ENCODE measurements at places on chromosomes 2 and 18.

DNA sequence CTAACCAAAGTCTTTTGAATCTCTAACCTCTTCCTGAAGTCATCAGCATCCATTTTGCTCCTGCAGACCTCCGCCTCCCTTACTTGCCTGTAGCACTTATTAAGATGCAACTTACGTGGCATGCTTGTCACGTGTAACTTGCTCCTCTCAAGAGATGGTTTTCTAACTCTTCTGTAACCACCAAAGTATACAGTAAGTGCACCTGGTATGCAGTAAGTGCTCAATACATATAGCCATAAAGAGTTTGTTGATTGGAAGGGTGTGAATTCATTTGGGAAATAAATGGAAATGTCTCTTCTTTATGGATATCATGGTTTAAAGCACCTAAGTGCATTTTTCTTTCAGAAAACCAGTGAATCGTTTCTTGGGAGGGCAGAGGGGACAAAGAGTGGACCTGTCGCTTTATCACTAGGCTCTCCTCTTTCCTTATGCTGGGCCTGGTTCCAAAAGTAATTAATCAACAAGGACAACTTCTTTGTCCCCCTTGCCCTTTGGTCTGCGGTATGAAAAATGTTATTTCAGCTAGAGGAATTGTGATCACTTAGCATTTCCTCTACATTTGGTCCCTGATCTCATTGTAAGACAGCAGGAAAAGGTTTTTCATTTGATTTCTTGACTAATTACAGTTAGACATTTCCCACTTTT, 370.0 kb upstream of the SPRED2 start:
- no peak for DNase-seq

DNA sequence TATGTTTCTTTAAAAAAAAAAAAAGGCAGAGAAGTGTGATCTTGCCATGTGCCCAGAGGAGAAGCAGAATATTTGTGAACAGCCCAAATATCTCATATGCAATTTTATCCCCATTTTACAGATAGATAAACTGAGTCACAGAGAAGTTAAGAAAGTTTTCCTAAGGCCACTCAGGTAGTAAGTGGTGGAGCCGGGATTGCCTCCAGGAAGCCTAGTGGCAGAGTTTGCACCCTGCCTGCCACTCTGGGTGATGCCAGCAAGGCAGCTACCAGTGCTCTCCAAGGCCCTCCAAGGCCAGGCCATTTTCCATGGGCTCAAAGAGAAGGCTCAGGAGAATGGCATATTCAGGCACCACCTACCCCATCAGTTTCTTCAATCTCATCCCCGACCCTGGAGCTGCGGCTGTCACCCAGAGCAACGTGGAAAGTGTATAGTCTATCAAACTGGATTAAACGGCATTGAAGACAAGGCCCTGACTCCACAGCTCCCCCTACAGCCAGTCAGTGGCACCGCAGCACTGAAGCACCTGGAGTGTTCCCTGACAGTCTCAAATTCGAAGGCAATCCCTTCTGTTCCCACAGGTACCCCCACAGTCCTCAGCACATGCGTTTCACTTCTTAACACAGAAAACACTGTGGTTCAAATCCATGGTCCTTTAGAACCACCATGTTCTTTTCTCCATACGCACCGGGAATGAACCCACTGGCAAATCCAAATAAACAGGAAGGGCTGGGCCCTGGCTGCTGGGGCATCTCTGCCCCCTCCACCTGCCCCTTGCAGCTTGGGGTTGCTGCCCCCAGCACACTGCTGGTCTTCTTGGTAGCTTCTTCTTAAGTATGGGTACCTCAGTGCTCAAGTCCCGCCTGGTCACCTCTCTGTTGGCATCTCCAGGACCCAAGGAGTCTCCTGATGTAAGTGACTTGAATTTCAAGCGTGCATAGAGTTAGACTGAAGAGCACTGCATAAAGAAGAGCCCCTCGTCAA, 175.3 kb downstream of the INHBB start:
- DNase-seq: peak; percentile 11

- DNase-seq: peak; percentile 53
These were observed 26.5 kb upstream of the KCNS3 start for GRCh38 chr2:17851731-17852585.

DNA sequence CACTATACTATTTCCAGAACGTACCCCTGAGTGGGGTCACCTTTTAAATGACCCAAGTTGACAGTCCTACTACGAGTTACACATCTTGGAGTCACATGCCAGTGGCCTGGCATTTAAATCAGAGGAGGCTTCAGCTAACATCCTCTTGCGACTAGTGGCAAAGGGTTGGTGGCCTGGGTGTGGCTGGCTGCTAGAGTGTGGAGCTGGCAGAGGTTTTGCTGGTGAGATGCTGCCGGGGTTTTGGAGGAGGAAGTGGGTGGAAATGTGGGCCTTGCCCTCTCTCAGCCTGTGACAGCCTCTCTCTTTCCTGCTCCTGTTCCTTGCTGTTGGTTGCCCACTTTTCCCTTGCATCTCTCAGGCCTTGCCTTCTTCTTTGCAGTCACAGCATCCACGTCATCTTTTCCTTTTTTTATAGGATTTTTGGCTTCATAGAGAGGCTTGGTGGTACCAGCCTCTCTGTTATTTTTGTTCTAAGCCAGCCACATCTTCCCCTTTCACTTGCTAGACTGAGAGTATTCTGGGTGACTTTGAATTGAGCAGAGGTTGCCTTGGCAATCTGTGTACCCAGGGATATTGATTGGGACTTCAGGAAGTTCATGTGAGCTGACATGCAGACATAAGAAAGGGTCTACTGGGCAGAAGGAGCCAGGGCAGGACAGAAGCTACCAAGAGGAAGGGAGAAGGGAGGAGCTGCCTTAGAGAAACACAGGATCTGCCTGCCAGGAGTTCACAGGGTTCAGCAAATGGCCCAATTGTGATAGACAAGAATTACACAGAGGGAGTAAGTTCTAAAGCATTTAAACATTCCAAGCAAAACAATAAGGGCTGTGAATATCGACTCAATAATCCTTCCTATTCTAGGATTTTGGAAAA, 55.4 kb downstream of the CDC42EP3 start:
- DNase-seq: no peak

GRCh38 chr2:200003444-200003843, 48.1 kb downstream of the MAIP1 start:
- no peak for DNase-seq

DNA sequence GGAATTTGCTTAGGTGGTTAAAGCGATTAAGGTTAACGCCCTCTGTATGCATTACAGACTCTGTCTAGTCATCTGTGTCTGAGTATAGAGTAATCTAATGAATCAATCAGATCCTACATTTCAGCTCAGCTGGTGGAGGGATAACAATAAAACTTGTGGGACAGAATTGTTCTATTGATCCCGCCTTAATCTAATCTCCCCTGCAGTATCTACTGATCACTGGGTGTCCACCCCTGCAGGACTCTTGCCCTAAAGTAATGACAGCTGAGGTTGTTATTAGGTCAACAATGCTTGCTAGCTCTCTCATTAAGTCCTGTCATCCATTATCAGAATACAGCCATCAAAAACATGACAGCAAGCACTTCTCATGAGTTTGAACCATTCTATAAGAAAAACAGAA, 462.6 kb upstream of the TMEFF2 start:
- DNase-seq: no peak

- no peak for DNase-seq
These were observed 6.3 kb upstream of the SLC1A4 start for GRCh38 chr2:64982932-64983331.

GRCh38 chr2:101360232-101360631, 27.1 kb downstream of the CREG2 start:
- DNase-seq: no peak

DNA sequence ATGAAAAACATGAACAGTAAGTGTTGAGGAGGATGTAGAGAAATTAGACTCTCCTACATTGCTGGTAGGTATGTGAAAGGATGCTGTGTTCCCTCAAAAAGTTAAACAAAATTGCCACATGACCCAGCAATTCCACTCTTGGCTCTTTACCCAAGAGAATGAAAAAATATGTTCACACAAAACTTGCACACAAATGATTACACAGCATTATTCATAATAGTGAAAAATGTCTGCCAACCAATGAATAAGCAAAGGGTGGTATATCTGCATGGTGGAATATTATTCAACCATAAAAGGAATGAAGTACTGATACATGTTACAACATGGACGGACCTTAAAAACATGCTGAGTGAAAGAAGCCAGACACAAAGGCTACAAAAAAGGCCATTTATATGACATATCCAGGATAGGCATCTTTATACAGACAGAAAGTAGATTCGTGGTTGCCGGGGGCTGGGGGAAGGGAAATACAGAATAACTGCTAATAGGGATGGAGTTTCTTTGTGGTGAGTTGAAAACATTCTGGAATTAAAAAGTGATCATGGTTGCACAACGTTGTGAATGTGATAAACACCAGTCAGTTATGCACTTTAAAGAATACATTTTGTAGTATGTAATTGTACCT, 85.4 kb upstream of the MYO3B start:
- no peak for DNase-seq

GRCh38 chr2:95374921-95375471, 27.5 kb upstream of the FAHD2A start:
- no peak for DNase-seq

- peak; percentile 2 for DNase-seq
These were observed 65.1 kb downstream of the TMEM182 start for GRCh38 chr2:102826904-102827303.

DNA sequence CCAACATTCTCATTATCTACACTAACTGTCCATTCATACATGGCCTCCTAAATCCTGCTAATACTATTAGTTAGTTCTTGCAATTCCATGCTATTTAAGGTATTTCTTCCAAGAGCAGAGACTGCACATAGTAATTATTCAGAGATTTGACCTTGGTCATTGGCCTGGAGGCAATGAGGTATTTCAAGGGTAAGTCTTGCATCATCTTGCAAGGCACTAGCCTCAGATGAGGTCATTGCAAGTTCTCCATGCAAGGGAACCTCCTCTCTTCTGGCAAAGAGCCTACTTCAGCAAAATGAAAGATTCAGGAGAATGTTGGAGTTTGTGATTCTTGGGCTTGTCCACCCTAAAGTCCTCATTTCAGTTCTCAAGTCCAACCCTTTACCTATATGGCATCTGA, 48.5 kb upstream of the IKZF2 start:
- DNase-seq: no peak

DNA sequence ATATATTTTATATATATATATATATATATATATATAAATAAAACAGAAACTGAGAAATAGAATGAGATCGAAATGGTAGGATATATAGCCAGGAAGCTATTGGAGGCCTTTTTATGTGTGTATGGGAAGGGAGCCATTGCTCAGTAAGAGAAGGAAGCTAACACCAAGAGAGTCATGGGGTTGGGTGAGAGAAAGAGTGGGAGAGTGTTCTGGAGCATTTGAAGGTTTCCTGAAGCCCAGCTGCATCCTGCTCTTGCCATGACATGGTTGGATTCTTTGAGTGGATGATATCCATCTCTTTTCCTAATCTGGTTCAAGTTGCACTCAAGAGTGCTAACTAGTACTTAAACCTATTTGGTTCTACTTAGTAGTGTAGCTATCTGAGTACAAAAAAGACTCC, 282.3 kb downstream of the DYSF start:
- no peak for DNase-seq

- peak; percentile 32 for DNase-seq
These were observed 54.4 kb downstream of the CCDC88A start for GRCh38 chr2:55365303-55365702.

DNA sequence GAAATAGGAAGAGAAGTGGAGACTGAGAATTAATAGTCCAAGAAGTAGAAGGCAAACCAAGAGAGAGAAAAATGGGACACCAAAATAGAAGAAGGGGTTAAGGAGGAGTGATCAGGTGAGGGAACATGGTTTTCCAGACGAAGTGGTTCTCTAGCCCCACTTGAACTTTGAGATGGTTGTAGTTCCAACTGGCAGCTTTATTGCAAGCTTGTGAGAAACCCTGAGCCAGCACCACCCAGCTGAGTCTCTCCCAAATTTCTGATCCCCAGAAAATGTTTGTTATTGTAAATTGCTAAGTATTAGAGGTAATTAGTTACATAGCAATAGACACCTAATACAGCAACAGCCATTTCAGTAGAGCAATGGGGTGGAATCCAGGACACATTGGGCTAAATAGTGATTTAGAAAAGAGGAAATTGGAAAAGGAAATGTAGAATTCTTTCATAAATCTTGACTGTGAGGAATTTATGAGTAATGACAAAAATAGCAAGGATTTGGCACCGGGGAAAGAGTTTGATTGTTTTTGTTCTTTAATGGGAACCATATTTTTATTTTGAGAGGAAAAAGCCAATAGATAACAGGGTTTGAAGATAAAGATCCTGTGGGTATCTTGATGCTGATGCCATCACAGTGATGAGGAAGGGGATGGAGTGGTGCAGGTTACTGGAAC, 62.1 kb upstream of the XDH start:
- DNase-seq: no peak

- no peak for DNase-seq
These were observed 267.6 kb downstream of the RND3 start for GRCh38 chr2:150219861-150220260.

GRCh38 chr2:238261718-238262375, 22.0 kb upstream of the HES6 start:
- no peak for DNase-seq
